Thyroid gland (tissue), 4 donors: ENCODE measurements at places on chromosomes 4 and X. TPM values are rescaled to one million over a fixed set of nuclear protein-coding genes. Genes with fewer than 3 reads are reported as not detected.

GRCh38 chrX:136251041-136251991 lies at the start of gene MAP7D3:
Gene MAP7D3, minus strand, starts transcription at chrX:136251400. Its CDS starts 42 bp downstream, at chrX:136251358.
- H3K27me3 ChIP-seq: no peaks in the 10 kb centered on the region
- peak within 1 kb of the TSS; percentile 42 for H3K4me3 ChIP-seq
- H3K36me3 ChIP-seq: no peaks in the 10 kb centered on the region
- peak; percentile 63 for DNase-seq

KLB gene
- total RNA-seq: not detected

LEF1 gene
- 24.3 TPM for total RNA-seq

- no peaks in the 10 kb centered on the region for H3K36me3 ChIP-seq
- no peak for DNase-seq
- no peak overlapping the region for H3K27ac ChIP-seq
- H3K4me3 ChIP-seq: no peak overlapping the region
- no peaks in the 10 kb centered on the region for H3K4me1 ChIP-seq
These were observed 6.8 kb downstream of the MEPE start for GRCh38 chr4:87839592-87839946.

SPIN3 gene
- 17.5 TPM for total RNA-seq

DOK7 gene
- total RNA-seq: 0.78 TPM

DNA sequence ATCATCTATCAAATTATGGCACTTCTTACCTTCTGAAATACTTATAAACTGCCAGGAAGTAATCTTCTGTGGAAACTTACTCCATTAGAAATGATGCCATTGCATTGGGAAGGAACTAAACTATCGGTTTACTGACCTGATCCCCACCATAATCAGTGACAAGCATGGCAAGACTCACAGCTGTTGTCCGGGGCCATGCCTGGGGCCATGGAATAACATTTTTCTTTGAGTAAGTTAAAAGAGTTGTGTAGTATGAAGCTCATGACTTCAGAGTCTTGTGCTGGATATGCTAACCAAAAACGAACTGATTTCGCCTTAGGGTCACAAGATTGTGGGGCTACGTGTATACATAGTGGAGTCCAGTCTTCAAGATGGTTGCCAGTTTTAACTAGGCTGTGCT lies 15.4 kb downstream of the MTHFD2L start:
- H3K36me3 ChIP-seq: no peaks in the 10 kb centered on the region
- no peaks in the 10 kb centered on the region for H3K4me1 ChIP-seq
- no peaks in the 10 kb centered on the region for H3K27me3 ChIP-seq
- H3K27ac ChIP-seq: no peak overlapping the region
- no peak for DNase-seq
- no peak overlapping the region for H3K4me3 ChIP-seq

ITIH6 gene
- total RNA-seq: not detected

GC gene
- not detected for total RNA-seq

FAM193A gene
- total RNA-seq: 22.4 TPM

DCTD gene
- 99.3 TPM for total RNA-seq

PCYT1B gene
- total RNA-seq: not detected

PAGE5 gene
- not detected for total RNA-seq

DNA sequence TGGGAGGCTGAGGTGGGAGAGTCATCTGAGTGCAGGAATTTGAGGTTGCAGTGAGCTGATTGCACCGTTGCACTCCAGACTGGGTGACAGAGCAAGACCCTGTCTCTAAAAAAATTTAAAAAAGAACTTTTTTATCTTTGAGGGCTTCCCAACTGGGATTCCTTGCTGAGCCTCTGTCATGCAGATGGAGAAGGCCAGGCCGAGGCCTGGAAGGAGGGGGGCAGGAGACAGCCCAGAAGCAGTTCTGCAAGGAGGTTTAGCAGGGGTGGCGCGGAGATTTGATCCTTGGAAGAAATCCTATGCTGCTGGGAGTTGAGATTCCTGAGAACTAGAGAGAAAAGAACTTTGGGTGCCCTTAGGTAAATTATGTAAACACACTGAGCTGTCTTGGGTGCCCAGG lies 2.5 kb upstream of the ARSD start:
- no peak overlapping the region for H3K27ac ChIP-seq
- H3K36me3 ChIP-seq: no peaks in the 10 kb centered on the region
- no peak for DNase-seq
- no peaks in the 10 kb centered on the region for H3K4me1 ChIP-seq
